ENCODE measurements at places on chromosomes 11 and 22.

DNA sequence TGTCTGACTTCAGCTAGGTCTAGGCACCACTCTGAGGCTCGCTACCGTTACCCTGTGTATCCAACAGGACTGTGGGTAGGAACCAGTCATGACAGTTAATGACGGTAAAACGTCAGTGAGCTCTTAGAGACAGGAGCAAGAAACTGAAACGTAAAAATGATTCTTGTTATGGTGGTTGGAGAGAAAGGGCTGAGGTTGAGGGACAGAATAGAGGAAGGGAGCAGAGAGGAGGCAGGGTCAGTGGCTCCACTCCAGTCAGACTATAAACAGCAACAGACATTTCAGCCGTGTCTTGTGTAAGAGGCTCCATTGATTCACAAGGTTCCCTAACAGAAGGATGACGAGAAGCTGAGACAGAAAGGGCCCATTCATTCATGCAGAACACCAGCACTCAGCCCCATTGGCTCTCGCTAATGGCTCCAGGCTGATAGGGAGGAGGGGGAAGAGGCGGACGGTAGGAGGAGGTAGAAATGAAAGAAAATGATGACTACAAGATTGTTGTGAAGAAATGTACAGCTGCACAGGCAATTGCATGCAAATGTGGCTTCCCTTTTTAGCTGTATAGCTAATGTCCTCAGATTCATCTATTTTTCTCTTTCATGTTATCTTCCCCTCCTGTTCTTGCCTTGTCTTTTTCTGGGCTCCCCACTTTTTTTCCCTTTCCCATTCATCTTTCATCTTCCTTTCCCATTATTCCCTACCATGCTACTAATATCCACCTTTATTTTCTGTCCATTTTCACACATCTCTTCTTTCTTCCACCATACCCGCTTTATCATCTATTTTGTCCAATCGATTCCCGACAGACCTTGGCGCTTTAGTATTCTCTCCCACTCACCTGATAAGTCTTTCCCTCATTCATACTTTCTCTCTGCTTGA lies 34.3 kb downstream of the ETS1 start:
- DNase-seq, result no peak

- DNase-seq, result no peak
These were observed 397.5 kb downstream of the ETS1 start for GRCh38 chr11:128189823-128190222.

DNA sequence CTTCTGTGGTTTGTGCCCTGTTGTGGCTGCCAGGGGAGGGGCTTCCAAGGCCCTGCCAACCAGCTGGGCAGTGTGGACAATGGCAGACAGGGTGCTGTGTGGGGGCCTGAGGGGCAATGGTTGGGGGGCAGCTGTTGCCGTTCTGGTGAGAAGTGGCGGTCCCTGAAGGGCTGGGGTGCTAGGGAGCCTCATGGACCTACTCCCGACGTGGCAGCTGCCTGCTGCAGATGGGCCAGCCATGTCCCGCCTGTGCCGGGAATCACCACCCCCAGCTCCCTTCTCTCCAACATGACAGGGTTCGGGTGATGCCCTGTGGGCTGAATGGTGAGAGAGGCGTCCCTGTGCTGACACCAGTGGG lies 74.2 kb downstream of the KCNQ1 start:
- DNase-seq, result no peak

DNA sequence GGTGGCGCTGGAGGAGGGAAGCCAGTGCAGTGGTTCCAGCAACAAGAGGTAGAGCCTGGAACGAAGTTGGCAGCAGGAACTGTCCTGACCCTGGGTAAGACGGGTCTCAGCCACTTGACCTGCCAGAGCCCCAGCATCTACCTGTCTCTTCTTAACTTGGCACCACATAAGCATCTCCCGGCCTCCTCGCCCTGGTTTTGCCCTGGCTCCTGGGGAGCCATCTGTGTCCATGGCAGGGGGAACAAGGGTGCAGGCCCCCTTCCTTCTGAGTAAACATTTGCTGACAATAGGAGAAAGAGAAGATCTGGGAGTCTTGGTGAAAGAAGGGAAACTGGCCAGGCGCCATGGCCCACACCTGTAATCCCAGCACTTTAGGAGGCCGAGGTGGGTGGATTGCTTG lies 12.8 kb downstream of the P2RY2 start:
- DNase-seq, result no peak

DNA sequence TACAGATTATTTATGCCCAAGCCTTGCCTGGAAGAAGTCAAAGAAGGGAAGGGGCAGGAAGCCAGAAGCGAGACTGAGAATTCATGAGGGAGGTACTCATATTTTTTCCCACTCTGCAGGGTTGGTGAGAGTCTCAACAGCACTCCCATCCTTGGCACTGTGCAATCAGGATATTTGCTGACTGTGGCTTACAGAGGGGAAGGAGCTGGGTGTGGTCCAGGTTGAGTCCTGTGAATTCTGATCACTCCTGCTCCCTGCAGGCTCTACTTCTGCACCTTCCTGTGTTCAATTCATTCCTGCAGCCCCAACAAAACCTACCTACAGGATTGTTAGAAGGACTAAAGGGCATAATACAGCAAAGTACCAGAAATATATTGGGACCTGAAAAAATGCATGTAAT lies 530.5 kb downstream of the INSC start:
- no peak for DNase-seq

DNA sequence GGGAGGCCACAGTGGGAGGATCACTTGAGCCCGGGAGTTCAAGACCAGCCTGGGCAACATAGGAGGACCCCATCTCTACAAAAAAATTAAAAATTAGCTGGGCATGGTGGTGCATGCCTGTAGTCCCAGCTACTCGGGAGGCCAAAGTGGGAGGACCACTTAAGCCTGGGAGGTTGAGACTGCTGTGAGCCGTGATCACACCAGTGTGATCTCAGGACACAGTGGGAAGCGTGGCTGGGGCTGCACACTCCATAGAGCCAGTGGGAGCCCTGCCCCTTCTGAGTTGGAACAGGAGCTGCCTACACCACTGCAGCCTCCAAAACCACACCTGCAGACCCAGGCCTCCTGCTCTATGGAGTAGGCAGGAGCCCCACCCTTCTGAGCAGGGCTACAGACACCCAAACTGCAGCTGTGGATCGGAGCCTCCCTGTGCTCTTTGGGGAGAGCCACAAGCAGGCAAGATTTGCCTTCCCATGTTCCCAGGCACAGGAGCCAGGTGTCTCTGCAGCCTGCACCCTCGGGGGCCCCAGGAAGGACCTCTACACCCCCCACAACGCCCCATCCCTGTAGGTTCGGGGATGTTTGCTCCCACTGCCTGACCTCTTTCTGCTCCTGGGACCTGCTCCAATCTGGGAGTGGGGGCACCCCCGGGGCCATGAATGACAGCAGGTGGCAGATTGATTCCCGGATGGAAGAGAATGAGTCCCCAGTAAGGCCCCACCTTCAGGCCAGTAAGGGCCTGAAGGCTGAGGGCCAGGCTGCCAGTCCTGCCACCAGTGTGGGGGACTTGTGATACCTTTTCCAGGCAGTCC lies 245.4 kb downstream of the BUD13 start:
- no peak for DNase-seq

Measured in Kasumi-1 (cell line).